ENCODE measurements at places on chromosomes 3 and 15.

- DNase-seq: peak; percentile 71
Observed at GRCh38 chr15:88975891-88976290, 62.7 kb upstream of the MFGE8 start.

- DNase-seq: peak; percentile 75
Observed at GRCh38 chr3:55720614-55721013, 233.5 kb upstream of the WNT5A start.

DNA sequence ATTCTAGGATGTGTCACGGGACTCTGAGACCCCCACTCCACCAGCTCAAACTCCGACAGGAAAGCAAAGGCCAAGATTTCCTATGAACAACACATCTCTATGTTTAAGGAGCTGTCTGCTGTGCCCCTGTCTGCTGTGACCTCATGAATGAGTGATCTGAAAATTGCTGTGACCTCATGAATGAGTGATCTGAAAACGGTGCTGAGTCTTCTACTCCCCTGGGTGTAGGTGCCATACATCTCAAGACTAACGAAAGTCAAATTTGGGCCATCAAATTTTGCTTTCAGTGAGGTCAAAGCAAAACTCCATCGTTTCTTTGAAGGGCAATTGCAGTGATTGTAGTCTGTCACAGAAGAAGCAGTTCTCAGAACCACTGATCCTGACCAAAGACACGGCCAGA, 24.4 kb downstream of the IL5RA start:
- DNase-seq: no peak

DNA sequence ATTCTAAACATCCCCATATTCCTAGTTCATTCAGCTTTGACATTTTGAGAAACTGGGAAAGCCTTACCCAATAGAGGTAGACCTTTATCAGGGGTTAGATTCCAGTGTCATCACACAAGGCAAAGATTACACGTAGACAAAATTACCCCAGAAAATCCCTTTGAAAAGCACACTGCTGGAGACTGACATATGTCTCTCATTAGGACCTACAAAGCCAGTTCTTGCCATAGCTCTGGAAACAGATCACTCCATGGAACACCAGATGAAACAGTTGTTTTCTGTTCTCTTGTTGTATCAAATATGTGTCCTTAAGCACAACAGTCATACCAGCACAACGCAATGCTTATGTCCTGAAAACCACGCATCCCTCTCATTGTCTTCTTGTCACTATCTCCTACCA, 44.7 kb downstream of the RARB start:
- DNase-seq: peak; percentile 38

DNA sequence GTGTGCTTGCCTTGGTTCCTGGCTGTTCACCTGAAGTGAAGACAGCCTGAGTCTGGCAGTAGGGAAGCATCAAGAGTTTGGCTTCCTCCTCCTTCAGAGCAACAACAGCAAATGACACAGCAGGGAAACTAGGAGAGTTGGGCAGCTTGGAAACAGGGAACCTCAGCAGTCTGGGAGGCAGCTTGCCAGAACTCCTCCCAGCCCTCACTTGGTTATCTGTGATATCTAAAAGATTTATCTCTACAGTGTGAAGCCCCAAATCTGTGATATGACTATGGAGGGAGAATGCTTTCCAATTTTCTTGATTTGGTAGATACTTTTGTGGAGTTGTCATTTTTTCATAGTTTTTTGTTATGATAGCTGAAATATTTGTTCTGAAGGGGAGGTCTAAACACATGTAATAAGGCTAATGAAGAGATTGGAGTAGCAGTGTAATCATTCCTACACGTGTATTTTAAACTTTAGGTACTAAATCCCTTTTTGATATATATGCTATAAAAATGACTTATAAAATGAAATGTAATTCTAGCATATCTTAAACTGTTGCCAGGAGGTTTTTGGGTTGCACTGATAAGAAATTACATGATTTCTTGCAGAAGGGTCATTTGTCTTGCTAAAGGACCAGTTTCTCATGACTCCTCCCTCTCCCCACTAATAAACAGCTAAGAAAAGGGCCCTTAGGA, 20.8 kb downstream of the UBE2E1 start:
- peak; percentile 40 for DNase-seq

DNA sequence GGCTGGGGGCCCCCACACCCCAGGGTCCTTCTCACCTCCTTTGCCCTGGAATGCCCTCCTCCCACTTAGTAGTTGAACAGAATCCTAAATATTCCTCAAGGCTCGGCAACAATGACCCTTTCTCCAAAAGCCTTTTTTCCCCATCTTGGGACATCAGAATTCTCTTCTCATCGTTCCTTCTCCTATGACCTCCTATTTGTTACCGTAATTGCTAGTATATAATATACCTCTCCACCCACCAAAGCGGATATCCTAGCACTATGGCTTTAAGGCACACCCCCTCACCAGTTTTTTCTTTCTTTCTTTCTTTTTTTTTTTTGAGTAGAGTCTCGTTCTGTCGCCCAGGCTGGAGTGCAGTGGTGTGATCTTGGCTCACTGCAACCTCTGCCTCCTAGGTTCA, 16.8 kb downstream of the HDAC11 start:
- no peak for DNase-seq

DNA sequence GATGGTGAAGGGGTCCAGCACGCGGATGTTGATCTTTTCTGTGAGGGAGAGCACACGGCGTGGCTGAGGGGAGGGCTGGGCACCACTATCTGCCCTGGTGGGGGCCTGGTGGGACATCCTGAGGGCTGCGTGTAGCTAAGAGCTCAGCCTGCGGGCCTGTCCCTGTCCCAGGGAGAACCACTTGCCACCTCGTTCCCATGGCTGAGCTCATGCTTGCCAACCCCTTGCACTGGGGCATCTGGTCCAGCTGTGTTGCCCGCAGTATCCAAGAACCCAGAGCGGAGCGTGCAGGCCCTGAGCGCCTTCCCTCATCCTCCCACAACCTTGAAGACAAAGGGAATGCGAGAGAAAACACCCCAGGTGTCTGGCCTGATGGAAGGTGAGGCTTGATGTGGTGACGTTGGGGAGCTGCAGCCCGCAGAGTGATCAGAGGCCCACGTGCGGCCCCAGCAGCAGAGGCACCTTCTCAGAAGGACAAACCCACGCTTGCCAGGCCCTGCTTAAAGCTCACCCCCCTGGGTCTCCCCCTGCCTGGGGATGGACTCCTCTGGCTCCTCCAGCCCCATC, 28.9 kb downstream of the TKT start:
- no peak for DNase-seq
